ENCODE measurements at places on chromosomes 7 and 10.
A peak's percentile ranks its signal among the peaks of the same experiment; 100 is the strongest.

DNA sequence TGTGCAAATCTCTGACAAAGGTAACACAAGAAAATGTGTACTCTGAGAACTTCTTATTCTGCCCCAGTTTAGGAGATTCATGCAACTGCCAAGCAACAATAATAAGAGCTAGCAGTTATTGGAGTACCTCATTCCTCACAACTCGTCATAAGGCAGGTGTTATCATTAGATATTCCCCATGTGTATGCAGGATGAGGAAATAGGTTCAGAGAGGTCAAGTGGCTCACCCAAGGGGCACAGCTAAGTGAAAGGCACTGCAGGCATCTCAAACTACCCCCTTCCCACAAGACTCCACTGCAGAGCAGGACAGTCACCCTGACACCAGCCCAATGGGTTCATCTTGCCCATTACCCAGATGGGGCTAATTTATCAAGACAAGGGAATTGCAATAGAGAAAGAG is 1.3 kb upstream of the GSTK1 start:
- no peak for DNase-seq

- DNase-seq, result no peak
Measured at GRCh38 chr7:130372402-130373165, 7.7 kb upstream of the CPA1 start.

DNA sequence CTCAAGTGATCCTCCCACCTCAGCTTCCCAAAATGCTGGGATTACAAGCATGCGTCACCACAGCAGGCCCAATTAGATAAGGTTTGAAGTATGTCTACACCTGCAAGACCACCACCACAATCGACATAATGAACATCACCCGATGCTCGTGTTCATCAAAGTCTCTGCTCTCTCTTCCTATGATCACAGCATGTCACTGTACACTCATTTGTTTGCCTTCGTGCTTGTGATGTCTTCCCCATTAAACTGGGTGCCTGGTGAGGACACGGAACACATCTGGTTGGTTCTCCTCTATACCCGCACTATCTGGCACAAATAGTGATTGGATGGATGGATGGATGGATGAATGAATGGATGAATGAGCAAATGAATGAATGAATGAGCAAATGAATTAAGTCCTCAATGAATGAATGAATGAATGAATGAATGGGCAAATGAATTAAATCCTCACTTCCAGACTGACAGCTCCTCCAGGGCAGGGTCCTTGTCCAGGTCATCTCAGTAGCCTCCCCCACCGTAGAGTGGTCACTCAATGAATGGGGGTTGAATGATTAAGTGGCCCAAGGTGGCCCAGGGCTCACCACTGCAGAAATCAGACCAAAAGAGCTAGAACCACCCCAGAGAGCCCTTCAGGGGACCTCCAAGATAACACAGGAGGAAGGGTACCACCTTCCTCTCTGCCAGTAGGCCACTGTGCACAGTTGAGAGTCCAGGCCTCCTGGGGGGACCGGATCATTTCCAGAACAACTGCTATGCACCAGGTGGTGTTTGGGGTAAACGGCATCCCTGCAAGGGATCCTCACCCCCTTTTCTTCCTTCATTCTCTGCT is 101.9 kb upstream of the TNRC18 start:
- peak; percentile 40 for DNase-seq

GRCh38 chr10:86585037-86585929 is 63.7 kb upstream of the WAPL start:
- peak; percentile 76 for DNase-seq

DNA sequence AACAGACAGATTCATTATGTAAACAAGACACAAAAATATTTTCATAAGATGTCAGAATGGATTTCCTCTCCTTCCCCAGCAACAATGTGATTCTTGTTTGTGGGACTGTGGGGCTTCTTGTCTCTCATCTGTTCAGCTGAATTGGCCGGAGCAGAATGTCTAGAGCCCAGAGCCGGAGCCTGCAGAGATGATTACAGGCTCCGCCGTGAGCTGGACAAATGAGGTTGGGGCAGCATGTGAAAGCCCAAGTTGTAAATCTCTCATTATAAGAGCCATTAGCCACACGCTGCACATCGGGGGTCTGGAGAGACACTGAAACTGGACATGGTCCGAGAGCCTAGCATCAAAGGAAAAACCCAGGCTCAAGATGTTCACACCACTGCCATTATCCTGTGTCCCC is 137.0 kb upstream of the ADAM12 start:
- DNase-seq, result no peak

DNA sequence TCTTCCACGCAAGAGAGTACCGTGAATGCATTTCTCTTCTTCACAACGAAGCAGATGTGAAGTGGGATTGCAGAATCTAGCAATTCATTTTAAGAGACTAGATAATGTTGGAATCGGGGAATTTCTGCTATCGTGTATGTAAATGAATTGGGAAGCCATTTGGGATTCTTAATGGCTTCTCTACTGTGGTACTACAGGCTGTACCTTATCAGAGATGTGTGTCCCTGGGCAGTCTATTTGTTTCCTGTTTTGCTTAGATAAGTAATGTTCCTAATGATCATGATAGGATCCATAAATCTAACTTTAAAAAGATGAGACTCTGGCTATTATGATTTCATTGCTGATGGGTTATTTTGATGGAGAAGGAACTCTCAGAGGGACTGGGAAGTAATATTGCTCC is 320.6 kb downstream of the REEP3 start:
- no peak for DNase-seq

- DNase-seq, result no peak
Measured at GRCh38 chr7:43568529-43568928, 14.4 kb upstream of the STK17A start.

GRCh38 chr7:94630855-94631254 is 25.1 kb downstream of the SGCE start:
- no peak for DNase-seq

Data from CD4-positive, alpha-beta T cell treated with Interleukin-21 for 1 hour (primary cell).